Left renal pelvis (tissue), 4 donors: ENCODE measurements at places on chromosomes 4 and X.

DNA sequence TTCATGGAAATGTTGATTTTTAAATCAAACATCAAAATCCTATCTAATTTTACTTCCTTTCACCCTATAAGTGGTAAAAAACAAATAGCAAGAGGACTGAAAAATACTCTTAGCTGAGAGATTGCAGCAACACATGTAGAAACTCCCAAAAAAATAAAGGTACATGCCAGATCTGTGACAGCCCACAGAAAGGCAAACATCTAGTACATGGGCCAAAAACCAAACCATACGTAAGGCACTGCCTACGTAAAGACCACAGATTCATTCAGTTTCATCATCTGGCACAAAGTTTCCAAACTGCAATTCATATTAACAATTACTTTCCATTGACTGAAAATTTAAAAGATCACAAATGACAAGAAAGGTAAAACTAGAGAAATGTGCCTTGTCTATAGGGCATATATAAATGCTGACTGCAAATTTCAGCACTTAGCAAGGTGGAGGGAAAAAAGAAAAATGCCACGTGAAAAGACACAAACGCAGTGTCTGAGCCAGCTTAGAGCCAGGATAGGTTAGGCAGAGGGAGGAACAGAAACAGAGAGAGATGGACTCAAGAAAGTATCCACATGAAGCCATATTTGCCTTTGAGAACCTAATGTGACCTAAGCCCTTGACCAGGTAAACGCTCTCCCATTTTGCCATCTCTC lies 88.1 kb downstream of the TSPAN5 start:
- no peak for DNase-seq

GRCh38 chrX:131067216-131067615 lies 9.1 kb downstream of the ARHGAP36 start:
- no peak for DNase-seq

- DNase-seq = no peak
These were observed 168.1 kb upstream of the SLC7A11 start for GRCh38 chr4:138410266-138410665.

DNA sequence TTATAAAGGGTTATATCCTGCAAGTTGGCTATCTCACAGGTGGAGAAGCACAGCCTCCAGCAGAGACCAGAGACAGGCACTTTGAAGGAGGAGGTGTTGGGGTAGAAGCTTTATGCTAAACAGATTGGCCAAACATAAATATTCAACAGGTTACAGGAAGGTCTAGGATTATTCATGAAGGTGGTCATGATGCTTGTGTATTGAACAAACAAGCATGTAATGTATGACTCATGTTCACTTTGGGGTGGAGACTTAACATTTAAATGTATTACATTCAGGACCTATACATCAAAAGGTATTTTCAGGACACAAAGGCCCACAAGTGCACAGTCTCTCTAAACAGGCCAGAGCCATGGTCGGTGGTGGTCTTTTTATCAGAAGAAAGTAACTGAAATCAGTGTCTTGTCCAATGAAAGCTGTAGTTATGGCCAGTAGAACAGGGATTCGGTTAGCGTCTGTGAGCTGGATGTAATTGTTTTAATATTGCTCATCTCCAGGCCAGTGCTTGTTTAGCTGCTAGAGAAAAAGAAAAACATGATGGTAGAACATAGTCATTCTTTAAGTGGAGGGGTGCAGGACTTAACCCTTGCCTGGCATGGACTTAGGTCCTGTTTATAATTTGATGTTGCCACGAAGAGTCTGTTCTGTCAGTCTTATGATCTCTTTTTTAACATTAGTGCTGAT lies 555.2 kb upstream of the PCDH10 start:
- DNase-seq = no peak

GRCh38 chr4:163201358-163201757 lies 34.7 kb upstream of the NAF1 start:
- DNase-seq = no peak

GRCh38 chrX:110322603-110323002 lies 4.7 kb upstream of the AMMECR1 start:
- no peak for DNase-seq

- no peak for DNase-seq
These were observed 157.4 kb downstream of the SHROOM3 start for GRCh38 chr4:76592460-76592859.

DNA sequence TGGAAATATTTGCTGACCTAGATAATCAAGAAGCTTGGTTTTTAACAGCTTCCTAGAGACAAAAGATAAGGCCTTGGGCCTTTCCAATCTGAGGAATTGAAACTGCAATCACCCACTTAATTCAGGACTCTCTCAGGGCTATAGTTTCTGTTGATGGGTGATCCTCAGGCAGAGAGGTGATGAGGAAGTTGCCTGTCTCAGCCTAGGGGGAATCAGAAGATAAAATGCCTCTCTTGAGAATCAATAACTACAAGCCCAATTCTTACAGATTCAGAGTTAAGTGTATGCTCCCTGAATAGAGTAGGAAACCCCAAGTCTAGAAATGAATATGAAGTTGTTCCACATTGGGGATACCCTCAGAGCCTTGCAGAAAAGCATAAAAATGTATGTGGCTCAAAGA lies 45.5 kb downstream of the NFKB1 start:
- no peak for DNase-seq

DNA sequence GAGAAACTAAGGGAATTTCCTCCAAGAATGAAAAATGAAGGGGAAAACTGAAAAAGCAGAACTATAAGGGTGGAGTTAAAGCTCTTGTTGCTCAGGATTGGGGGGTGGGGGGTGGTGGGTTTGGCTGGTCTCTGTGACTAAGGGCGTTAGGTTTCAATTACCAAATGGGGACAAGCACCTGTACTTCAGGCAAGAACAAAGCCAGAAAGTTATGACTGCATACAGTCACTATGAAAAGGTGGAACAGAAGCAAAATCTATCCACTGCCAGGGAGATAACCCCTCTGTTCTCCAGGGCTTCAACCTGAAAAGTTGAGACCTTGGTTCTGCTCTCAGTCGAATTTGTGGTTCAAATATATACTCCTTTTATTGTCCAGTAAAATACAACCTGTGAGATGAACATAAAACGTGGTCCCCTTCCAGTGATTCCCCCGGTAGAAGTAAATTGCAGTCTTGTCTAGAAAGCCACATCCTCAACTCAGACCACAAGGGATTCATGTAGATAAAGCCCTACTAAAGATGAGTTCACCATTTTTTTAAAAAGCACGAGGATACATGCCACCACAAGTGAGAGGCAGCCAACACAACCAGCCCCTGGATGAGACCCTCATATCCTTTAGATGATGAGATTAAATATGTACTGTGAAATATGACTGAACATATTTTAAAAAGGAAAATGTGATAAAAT lies 257.1 kb upstream of the RPS6KA3 start:
- no peak for DNase-seq

- no peak for DNase-seq
These were observed 192.7 kb upstream of the LEF1 start for GRCh38 chr4:108361446-108361820.

GRCh38 chr4:5052204-5052702 lies 973 bp downstream of the STK32B start:
- no peak for DNase-seq

DNA sequence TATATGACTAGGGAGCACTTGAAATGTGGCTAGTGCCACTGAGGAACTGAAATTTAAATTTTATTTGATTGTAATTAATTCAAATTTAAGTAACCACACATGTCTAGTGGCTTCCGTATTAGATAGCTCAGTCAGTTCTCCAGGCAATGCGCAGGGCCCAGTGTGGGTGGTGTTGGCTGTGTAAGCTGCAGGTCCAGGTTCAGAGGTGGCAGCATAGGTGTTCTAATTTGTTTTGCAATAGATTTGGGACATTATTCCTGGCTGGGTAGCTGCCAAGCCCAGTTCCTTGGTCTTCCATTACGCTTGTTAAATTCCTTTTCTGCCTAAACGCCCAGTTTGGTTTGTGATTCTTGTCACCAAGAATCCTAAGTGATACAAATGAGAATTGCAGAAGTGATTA lies 79.5 kb downstream of the FAM184B start:
- DNase-seq = no peak

DNA sequence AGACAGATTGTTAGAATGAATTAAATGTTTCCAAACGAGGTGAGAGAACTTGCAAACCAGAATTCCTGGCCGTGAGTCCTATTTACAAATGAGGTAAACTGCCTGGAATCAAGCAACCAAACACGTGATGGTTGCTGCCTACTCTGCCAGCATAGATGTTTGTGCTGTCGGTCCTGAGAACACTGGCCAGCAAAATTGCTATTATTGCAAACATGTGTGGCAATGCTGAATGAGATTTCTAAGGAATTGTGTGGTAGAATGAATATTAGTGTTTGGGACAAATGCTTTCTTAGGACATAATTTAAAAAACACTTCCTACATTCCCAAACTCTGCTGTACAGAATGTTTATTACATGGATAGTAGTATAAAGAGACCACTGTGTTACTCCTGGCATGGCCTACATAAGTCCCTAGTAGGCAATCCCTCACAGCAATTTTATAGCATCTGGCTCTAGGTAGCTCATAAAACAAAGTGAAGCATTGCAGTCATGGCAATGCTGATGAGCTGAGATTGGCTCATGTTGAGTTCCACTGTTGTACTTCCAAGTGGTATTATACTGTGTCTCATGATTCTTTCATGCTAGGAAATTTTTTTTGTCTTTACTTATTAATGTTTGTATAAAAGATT lies 605.2 kb upstream of the EPHA5 start:
- DNase-seq = no peak

GRCh38 chr4:76957004-76957738 lies 7.6 kb downstream of the SEPTIN11 start:
- no peak for DNase-seq

DNA sequence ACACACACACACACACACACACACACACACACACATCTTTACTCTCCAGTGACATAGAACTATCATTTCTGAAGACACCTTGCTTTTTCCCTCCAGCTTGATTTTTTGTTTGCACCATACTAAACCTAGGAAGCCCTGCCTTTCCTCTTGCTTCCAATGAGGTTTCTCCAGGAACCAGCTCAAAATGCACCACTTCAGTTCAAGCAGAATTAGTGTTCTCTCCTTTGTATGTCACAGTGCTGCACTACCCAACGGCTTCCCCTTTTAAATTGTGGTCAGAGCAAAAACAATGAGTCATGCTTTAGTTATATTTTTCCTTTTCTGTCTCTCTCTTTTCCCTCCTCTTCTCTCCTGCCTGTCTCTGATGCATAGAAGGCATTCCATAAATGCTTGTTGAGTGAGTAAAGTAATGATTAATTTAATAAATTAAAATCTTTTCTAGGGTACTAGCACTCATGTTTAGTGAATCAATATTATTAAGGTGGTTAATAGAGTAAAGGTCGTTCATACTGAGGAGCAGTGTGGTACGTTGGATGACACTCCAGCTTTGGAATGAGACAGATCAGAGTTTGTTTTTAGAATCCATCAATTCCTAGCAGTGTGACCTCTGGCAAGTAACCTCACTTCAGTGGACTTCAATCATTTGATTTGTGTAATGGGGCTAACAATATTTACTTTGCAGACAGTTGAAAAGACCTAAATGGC lies 5.9 kb downstream of the RTL3 start:
- DNase-seq = no peak

- DNase-seq = no peak
These were observed 4.1 kb upstream of the FAM200B start for GRCh38 chr4:15677507-15677988.

DNA sequence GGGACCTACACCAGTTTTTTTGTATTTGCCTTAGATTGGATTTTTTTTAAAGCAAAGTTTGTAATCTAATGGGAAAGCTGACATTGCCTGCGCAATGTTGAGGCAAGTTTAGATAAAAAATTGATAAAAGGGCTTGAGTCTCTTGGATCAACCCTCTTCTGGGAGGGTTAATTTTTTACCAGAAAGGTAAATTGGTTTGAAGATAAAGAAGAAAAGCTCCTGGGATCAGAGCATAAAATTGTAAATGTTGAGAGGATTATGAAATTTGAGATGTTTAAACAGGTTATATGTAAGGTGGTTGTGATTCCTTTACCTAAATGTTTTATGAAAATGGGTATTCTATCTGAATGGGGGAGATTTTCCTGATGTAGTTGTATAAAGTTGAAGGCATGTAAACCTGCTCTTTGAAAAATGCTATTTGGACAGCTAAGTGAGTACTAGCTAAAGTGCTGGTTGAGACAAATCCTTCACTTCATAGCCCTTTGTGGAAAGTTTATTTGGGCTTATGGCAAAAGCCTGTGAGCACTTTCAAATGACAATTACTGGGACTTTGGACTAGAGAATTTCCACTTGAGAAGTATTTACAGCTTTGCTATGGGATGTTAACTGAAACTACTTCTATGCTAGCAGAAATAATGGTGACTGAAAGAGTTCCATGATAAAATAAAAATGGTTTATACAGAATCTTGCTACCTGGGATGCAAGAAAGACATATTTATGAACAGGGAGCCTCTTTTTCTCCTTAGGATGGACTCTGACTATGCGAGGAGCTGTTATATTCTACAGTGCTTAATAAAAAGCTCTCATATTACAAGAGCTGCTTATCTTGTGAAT lies 56.2 kb downstream of the UGT2B10 start:
- no peak for DNase-seq

- no peak for DNase-seq
These were observed at the start of gene TMPRSS11E for GRCh38 chr4:68447201-68447600. Gene TMPRSS11E, plus strand, starts transcription at chr4:68447463. Its CDS starts 50 bp downstream, at chr4:68447513.

DNA sequence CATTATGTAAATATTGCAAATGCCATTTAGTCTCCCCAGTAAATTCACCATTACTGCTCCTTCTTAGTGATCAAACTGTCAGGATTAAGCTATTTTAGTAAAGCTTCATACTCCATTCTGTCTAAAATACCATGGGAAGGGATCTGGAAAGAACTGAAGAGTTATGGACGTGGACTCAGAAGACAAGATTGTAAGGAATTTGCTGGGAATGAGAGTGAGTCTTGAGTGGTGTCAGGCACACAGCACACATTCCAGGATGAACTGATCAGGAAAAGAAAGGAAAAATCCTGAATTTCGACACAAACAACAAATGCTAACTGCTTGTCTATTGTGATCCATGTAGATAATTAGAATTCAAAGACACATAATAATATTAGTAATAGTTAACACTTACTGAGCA lies 311.0 kb downstream of the CENPC start:
- DNase-seq = no peak

GRCh38 chr4:152935143-152935542 lies 980 bp upstream of the FHDC1 start:
- DNase-seq = no peak

GRCh38 chr4:17817027-17817426 lies 6.2 kb downstream of the NCAPG start:
- DNase-seq = no peak

- no peak for DNase-seq
These were observed 1002.3 kb downstream of the FAM133A start for GRCh38 chrX:94676285-94676684.

- DNase-seq = no peak
These were observed 159.6 kb downstream of the TET2 start for GRCh38 chr4:105306158-105306781.

DNA sequence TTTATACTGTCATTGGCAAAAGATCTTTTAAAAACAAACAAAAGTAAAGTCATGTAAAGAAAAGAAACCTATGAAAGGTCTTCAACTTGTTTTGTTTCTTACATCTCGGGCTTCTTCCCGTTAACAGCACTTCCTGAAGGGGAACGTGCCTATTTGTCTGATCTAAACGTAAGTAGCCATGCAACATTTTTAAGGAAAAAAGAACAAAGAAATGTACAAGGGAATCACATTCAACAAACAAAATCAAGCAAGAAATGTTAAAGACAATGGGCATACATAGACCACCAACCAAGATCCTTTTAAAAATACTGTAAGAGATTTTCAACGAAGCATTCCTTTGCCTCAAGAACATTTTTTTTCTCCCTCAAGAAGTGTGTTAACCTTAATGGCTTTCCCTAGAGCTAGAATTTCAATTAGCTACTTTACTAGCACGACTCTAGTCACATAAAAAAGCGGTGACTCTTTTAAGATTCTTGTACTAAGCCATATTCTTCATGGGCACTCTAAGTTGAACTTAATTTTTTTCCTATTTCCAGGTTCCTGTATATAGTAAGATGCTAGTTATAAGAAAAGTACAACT lies 112.0 kb upstream of the TTC29 start:
- peak; percentile 28 for DNase-seq
